ENCODE measurements at places on chromosomes 7 and 10. TPM values are rescaled to one million over a fixed set of nuclear protein-coding genes. Genes with fewer than 3 reads are reported as not detected.

LRMDA gene
- not detected for total RNA-seq

TMEM229A gene
- not detected for total RNA-seq

PPP3CB gene
- total RNA-seq: 42.5 TPM

NPC1L1 gene
- total RNA-seq: not detected

ADRB1 gene
- total RNA-seq: not detected

DNA sequence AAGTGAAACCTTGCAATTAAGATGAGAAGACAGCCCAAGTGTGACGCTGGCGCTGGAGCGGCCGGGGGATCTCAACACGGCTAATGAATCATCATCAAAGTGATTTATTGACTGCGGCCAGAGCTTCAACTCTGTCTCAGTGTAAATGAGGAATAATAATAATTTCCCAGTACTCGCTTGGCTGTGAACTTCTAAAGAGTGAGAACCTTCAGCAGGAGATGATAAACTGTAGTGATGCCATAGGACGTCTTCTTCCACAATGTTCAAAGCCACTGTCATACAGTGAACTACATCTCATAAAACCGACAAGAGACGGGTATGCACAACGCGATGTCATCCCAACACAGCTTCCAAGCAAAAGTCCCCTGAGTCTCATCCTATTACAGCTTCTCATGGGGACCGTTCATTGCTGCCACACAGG is 123.6 kb upstream of the NOBOX start:
- no peak for DNase-seq
- H3K4me3 ChIP-seq: no peak overlapping the region
- no peaks in the 10 kb centered on the region for H3K36me3 ChIP-seq
- H3K4me1 ChIP-seq: peaks cover 5% of the 10 kb centered on the region
- H3K27me3 ChIP-seq: no peaks in the 10 kb centered on the region
- H3K27ac ChIP-seq: no peak overlapping the region

GRCh38 chr10:5559642-5560141 is 34.9 kb downstream of the CALML3 start:
- no peak for DNase-seq
- no peaks in the 10 kb centered on the region for H3K36me3 ChIP-seq
- H3K27me3 ChIP-seq: peaks cover 14% of the 10 kb centered on the region
- no peak overlapping the region for H3K27ac ChIP-seq
- H3K4me3 ChIP-seq: no peak overlapping the region

DNA sequence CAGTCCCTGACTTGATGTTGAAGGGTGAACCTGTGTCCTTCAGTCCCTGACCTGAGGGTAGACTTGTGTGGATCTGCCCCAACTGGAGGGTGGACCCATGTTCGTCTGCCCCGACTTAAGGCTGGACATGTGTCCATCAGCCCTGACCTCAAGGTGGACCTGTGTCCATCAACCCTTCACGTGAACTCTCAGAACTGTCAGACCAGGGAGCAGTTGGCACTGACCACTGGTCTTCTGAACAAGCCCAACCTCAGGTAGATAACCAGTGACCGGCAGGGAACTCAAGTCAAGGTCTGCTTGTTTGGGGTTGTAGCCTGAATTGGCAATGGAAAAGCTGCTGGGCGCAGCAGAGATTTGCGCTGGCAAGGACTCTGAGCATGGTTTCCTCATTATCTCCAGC is 96.5 kb downstream of the ADCY1 start:
- DNase-seq: no peak
- H3K36me3 ChIP-seq: no peaks in the 10 kb centered on the region
- no peak overlapping the region for H3K4me3 ChIP-seq
- peaks cover 22% of the 10 kb centered on the region for H3K27me3 ChIP-seq
- no peaks in the 10 kb centered on the region for H3K4me1 ChIP-seq
- H3K27ac ChIP-seq: no peak overlapping the region

- DNase-seq: no peak
- H3K36me3 ChIP-seq: no peaks in the 10 kb centered on the region
- H3K4me3 ChIP-seq: no peak overlapping the region
- H3K27ac ChIP-seq: no peak overlapping the region
- no peaks in the 10 kb centered on the region for H3K27me3 ChIP-seq
Observed at GRCh38 chr7:135334830-135335543, 101.3 kb downstream of the STRA8 start.

GRCh38 chr7:104652434-104652833 is 324.0 kb downstream of the LHFPL3 start:
- peaks cover 9% of the 10 kb centered on the region for H3K27me3 ChIP-seq
- H3K4me1 ChIP-seq: no peaks in the 10 kb centered on the region
- no peak overlapping the region for H3K27ac ChIP-seq
- no peak overlapping the region for H3K4me3 ChIP-seq

DNA sequence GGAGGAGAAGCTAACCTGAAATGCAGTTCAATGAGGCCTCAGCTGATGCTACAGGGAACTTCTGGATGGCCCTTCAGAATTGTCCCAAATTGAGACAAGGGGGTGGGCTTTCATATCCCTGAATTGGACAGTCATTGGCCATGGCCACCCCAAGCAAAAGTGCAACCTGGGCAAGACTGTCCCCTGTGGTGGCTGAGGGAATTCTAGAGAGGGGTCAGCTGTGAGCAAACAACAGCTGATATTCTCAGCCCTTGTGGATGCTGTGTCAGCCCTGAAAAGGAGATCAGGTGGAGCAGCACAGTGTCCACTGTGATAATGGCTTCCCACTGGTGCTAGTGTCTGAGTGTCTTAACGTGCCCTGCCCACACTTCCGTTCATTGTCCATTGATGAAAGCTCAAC is 76.6 kb downstream of the SLC16A9 start:
- H3K27ac ChIP-seq: no peak overlapping the region
- H3K4me1 ChIP-seq: no peaks in the 10 kb centered on the region
- no peaks in the 10 kb centered on the region for H3K36me3 ChIP-seq
- H3K4me3 ChIP-seq: no peak overlapping the region
- no peak for DNase-seq
- H3K27me3 ChIP-seq: peaks cover 35% of the 10 kb centered on the region

GRCh38 chr10:23037152-23037551 is 58.2 kb upstream of the MSRB2 start:
- DNase-seq: no peak
- H3K36me3 ChIP-seq: no peaks in the 10 kb centered on the region
- no peak overlapping the region for H3K4me3 ChIP-seq
- peaks cover 21% of the 10 kb centered on the region for H3K27me3 ChIP-seq
- no peak overlapping the region for H3K27ac ChIP-seq

DNA sequence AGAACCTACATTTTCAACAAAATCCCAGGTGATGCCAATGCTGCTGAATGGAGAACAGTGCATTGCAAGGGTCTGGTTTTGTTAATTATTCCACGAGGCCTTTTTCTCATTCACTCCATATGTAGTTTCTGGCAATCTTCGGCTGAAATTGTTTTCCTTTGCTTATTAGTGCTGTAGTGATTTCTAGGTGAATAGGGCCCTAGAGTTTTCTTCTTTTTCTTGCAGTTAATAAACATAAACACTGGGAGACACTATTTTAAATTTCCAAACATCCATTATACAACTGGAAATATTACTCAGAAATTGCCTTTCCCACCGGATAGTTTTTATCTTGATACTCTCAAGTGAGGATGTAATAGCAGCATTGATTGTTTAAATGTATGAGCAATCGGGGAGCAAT is 435.6 kb downstream of the XPNPEP1 start:
- H3K4me1 ChIP-seq: no peaks in the 10 kb centered on the region
- no peak overlapping the region for H3K4me3 ChIP-seq
- H3K27me3 ChIP-seq: no peaks in the 10 kb centered on the region
- DNase-seq: no peak

GRCh38 chr10:130073912-130074311 is 36.7 kb downstream of the C10orf143 start:
- H3K36me3 ChIP-seq: no peaks in the 10 kb centered on the region
- no peak overlapping the region for H3K27ac ChIP-seq
- H3K27me3 ChIP-seq: no peaks in the 10 kb centered on the region
- no peak overlapping the region for H3K4me3 ChIP-seq

GRCh38 chr10:124071141-124071540 is 22.3 kb downstream of the CHST15 start:
- no peak for DNase-seq
- no peak overlapping the region for H3K27ac ChIP-seq
- H3K36me3 ChIP-seq: no peaks in the 10 kb centered on the region
- peaks cover 11% of the 10 kb centered on the region for H3K27me3 ChIP-seq
- peaks cover 10% of the 10 kb centered on the region for H3K4me1 ChIP-seq
- no peak overlapping the region for H3K4me3 ChIP-seq

DNA sequence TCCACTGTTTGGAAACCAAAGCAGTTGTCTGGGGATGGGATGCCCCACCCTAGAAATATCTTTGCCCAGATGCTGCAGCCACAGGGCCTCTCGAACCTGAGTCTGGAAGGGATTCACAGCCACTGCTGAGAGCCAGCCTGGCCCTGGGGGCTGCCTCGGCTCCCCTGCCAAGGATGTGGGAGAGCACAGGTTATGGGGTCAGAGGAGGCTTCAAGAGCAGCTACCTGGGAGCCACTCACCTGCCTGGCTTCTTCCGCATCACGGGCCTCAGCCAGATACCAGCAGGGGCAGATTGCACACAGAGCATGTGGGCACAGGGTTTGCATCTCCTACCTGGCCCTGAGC is 5.4 kb upstream of the PWWP2B start:
- no peak overlapping the region for H3K27ac ChIP-seq
- no peak overlapping the region for H3K4me3 ChIP-seq

GRCh38 chr7:17690030-17690429 is 250.3 kb downstream of the SNX13 start:
- H3K4me1 ChIP-seq: no peaks in the 10 kb centered on the region
- H3K27ac ChIP-seq: no peak overlapping the region
- no peak overlapping the region for H3K4me3 ChIP-seq
- no peak for DNase-seq

- no peak overlapping the region for H3K27ac ChIP-seq
- peaks cover 24% of the 10 kb centered on the region for H3K4me1 ChIP-seq
- DNase-seq: no peak
- no peak overlapping the region for H3K4me3 ChIP-seq
- H3K27me3 ChIP-seq: peaks cover 21% of the 10 kb centered on the region
Observed at GRCh38 chr10:88791924-88792323, 10.6 kb upstream of the LIPM start.

GRCh38 chr10:74380795-74381194 is 229.8 kb downstream of the ADK start:
- peaks cover 27% of the 10 kb centered on the region for H3K4me1 ChIP-seq
- H3K27me3 ChIP-seq: no peaks in the 10 kb centered on the region
- H3K36me3 ChIP-seq: peaks cover 13% of the 10 kb centered on the region
- no peak overlapping the region for H3K27ac ChIP-seq
- no peak for DNase-seq

DNA sequence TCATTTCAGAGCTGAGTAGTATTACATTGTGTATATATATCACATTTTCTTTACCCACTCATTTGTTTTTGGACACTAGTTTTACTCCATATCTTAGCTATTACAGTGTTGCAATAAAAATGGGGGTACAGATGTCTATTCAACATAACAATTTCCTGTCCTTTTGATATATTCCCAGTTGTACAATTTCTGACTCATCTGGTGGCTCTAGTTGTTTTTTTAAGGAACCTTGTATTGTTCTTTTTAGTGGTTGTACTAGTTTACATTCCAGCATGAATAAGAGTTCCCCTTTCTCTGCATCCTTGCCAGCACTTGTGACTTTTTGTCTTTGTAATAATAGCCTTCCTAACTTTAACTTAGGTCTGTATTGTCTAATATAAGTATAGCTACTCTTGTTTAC is 739.9 kb downstream of the XPNPEP1 start:
- no peak for DNase-seq
- H3K27ac ChIP-seq: no peak overlapping the region
- H3K4me3 ChIP-seq: no peak overlapping the region
- no peaks in the 10 kb centered on the region for H3K36me3 ChIP-seq
- no peaks in the 10 kb centered on the region for H3K4me1 ChIP-seq
- no peaks in the 10 kb centered on the region for H3K27me3 ChIP-seq

DNA sequence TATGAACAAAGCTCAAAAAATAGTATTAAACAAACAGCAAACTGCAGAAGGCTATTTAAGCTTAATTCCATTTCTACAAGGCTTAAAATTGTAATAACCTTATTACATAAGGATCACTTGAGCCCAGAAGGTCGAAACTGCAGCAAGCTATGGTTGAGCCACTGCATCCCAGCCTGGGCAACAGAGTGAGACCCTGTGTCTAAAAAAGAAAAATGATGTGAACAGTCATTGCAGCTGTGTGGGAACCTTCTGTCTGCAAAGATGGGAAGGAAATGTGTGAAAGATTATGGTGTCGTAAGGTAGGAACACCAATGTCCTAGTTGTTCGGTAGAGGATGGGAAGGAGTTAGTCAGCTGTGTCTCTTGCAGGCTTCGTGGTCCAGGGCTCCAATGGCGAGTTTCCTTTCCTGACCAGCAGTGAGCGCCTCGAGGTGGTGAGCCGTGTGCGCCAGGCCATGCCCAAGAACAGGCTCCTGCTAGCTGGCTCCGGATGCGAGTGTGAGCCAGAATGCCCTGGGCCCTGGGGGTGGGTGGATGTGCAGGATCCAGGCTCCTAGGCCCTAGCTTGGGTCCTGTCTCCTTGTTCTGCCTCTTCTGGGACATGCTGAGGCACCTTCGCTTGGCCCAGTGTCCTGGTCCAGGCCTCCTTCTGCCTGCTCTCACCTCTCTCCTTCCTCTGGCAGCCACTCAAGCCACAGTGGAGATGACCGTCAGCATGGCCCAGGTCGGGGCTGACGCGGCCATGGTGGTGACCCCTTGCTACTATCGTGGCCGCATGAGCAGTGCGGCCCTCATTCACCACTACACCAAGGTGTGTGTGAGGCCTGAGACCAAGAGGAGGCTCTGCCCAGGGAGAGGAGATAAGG is 9.1 kb downstream of the C10orf62 start:
- no peaks in the 10 kb centered on the region for H3K4me1 ChIP-seq
- DNase-seq: no peak
- H3K27me3 ChIP-seq: no peaks in the 10 kb centered on the region
- no peak overlapping the region for H3K4me3 ChIP-seq
- no peak overlapping the region for H3K27ac ChIP-seq

DNA sequence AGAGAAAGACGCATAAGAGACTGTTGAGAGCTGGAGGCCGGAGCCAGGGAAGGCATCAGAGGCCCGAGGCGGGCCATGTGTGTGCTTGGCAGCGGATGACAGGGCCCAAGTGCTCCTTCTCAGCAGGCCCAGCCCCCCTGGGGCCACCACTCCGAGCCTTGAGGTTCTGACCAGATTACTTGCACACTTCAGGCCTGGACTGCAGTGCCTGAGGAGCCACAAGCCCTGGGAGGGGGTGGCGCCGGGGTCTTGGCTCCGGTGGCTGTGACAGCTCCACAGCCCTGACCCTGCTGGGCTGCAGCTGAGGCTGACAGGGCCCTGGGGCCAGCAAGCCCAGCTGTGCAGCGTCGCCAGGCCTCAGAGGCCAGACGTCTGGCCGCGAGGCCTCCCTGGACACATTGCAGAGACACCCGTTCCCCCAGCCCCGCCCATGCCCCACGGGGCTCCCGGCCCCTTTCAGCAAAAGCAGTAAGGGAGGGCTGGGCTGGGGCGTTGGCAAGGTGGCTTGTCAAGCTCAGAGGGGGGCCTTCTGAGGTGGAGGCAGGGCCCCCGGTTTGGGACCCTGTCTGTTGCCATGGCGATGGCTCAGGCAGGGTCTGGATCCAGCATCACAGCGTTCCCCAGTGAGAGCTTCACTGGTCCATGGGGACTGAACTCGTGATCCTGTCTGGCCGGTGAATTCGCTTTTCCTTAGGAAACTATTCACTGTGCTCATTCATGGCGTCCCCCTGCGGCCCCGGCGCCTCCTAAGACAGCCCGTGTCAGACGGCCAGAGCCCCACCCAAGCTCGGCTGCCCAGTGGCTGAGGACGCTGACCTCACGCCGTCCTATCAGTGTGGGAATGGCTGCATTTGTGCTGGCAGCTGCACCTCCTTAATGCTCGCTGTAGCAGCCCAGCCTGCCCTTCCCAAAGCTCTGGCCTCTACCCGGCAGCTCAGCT is 5.7 kb downstream of the ELN start:
- H3K27ac ChIP-seq: no peak overlapping the region
- DNase-seq: no peak
- peaks cover 27% of the 10 kb centered on the region for H3K27me3 ChIP-seq
- H3K4me3 ChIP-seq: no peak overlapping the region
- H3K36me3 ChIP-seq: no peaks in the 10 kb centered on the region

Measured in activated CD4-positive, alpha-beta T cell treated with anti-CD3 and anti-CD28 coated beads, Interleukin-2, amount 10 ng/mL, durations not matched to agents 24 days and 14 days (primary cell).